Natural killer cell (primary cell): ENCODE measurements at places on chromosomes 4 and X. TPM values are rescaled to one million over a fixed set of nuclear protein-coding genes. Genes with fewer than 3 reads are reported as not detected.

DNA sequence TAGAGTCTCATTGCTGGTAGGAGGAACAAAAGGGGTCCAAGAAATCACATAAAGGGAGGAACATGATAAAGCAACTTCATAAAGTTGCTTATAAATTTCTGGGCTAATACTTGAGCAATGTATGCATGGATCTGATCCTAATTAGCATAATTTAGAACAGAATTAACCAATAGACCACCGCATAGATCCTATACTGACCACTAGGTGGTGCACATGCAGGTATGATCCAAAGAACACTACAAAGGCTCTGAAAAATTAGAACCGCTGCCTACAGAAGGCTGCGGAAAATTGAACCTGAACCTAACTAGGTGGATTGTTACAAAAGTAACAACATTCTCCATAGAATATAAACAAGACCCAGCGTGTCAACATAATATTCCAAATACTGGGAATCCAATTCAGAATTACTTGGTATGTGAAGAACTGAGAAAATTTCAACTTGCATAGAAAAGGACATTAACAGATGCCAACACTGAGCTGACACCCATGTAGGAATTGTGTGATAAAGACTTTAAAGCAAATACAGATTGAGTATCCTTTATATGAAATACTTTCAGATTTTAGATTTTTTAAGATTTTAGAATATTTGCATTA, 23.3 kb downstream of the BRCC3 start:
- DNase-seq, result no peak
- H3K27ac ChIP-seq, result no peak overlapping the region
- H3K27me3 ChIP-seq, result no peaks in the 10 kb centered on the region
- H3K4me3 ChIP-seq, result no peak overlapping the region
- peaks cover 12% of the 10 kb centered on the region for H3K36me3 ChIP-seq

DNA sequence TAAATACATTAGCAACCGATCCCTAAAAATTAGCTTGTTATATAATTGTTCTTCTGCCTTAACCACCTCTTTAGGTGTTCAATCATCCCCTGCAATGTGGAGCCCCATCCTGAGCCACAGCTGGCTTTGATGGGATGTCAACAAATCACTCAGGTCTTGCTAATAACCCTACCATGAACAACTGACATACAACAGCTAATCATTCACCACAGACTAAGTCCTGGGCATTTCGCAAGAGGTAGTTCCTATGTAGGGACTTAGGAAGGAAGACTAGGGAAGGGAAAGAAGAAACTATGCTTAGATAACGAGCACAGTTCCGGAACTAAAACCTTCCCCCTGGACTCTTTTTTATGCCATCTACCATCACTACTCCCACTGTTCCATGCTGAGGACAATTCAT, 63.6 kb upstream of the PTCHD1 start:
- H3K27ac ChIP-seq, result no peak overlapping the region
- H3K36me3 ChIP-seq, result no peaks in the 10 kb centered on the region
- no peaks in the 10 kb centered on the region for H3K4me1 ChIP-seq
- DNase-seq, result no peak

- no peak for DNase-seq
- no peaks in the 10 kb centered on the region for H3K27me3 ChIP-seq
- no peaks in the 10 kb centered on the region for H3K36me3 ChIP-seq
- no peaks in the 10 kb centered on the region for H3K4me1 ChIP-seq
- H3K27ac ChIP-seq, result no peak overlapping the region
- no peak overlapping the region for H3K4me3 ChIP-seq
Measured at GRCh38 chr4:78754872-78755271, 21.3 kb upstream of the BMP2K start.

DNA sequence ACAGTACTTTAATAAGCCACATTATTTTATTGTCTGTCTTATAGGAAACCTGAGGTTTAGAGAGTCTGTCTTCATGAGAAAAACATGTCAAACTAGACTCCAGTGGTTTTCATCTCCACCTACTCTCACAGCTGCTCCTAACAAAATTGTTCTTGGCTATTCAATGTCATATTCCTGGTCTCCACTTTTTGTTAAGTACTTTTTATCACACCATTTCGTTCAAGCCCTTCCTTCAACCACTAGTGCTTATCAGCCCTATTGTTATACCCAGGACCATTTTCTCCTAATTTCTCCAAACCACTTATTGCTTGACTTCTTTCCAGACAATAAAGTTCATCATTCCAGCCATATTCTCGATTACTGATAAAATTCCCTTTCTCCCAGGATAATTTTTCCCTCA, 1674.3 kb upstream of the AGA start:
- no peaks in the 10 kb centered on the region for H3K36me3 ChIP-seq
- no peaks in the 10 kb centered on the region for H3K27me3 ChIP-seq
- no peak overlapping the region for H3K4me3 ChIP-seq
- no peaks in the 10 kb centered on the region for H3K4me1 ChIP-seq
- DNase-seq, result no peak

GRCh38 chr4:167119392-167119791, 114.9 kb downstream of the SPOCK3 start:
- H3K4me3 ChIP-seq, result no peak overlapping the region
- H3K27ac ChIP-seq, result no peak overlapping the region
- H3K27me3 ChIP-seq, result no peaks in the 10 kb centered on the region
- H3K36me3 ChIP-seq, result no peaks in the 10 kb centered on the region

- no peak overlapping the region for H3K4me3 ChIP-seq
- H3K4me1 ChIP-seq, result no peaks in the 10 kb centered on the region
- H3K27me3 ChIP-seq, result no peaks in the 10 kb centered on the region
- DNase-seq, result no peak
Measured at GRCh38 chr4:175637762-175638161, 174.3 kb downstream of the GPM6A start.

GRCh38 chr4:18021470-18021719, 160 bp downstream of the LCORL start:
- DNase-seq, result no peak
- H3K36me3 ChIP-seq, result no peaks in the 10 kb centered on the region
- peaks cover 16% of the 10 kb centered on the region for H3K4me1 ChIP-seq
- H3K27me3 ChIP-seq, result no peaks in the 10 kb centered on the region
- peak overlapping the region; percentile 84 for H3K27ac ChIP-seq

- peaks cover 36% of the 10 kb centered on the region for H3K4me1 ChIP-seq
- H3K36me3 ChIP-seq, result no peaks in the 10 kb centered on the region
- peak overlapping the region; percentile 61 for H3K4me3 ChIP-seq
- DNase-seq, result peak; percentile 85
- peaks cover 38% of the 10 kb centered on the region for H3K27me3 ChIP-seq
Measured at GRCh38 chr4:108172753-108173598, 4.2 kb upstream of the LEF1 start.

GRCh38 chr4:109801099-109801789, 555 bp downstream of the CFI start:
- H3K27ac ChIP-seq, result no peak overlapping the region
- no peaks in the 10 kb centered on the region for H3K4me1 ChIP-seq
- no peaks in the 10 kb centered on the region for H3K36me3 ChIP-seq
- H3K27me3 ChIP-seq, result no peaks in the 10 kb centered on the region
- no peak overlapping the region for H3K4me3 ChIP-seq

Gene BMX
- not detected for total RNA-seq

Gene RIPPLY1
- total RNA-seq, result not detected

Gene TTC29
- total RNA-seq, result not detected

Gene GPC4
- not detected for total RNA-seq
